ENCODE measurements at places on chromosomes 1 and 21.
A peak's percentile ranks its signal among the peaks of the same experiment; 100 is the strongest.

- DNase-seq = no peak
Measured at GRCh38 chr1:181124291-181124751, 35.8 kb downstream of the IER5 start.

GRCh38 chr1:66951513-66951912 lies 26.7 kb downstream of the MIER1 start:
- no peak for DNase-seq

DNA sequence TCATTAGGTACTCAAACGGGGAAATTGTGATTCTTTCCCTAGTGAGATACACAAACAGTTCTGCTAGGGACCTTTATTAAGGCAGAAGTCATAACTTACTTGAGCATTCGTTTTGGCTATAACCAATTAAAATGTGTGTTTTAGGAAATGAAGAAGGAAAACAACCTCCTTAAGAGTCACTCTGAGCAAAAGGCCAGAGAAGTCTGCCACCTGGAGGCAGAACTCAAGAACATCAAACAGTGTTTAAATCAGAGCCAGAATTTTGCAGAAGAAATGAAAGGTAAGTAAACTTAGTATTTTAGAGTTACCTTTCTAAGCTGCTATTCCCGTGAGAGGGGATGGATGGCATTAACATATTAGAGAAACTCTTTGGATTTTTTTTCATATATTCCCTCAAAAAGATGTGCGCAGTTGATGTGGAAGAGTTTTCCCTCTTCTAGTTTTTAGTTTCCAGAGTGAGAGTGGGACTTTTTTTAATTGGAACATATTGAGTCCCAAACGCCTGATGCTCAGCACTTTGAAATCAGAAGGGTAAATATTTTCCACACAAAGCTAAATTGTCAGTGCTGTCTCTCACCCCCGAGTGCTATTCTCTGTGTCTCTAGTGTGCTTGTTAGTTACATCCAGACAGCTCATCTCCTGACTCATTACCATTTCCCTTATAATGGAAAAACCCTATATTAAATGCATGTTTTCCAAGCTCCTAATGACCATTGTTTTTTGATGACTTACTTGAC lies 34.9 kb downstream of the CENPF start:
- DNase-seq = no peak

- DNase-seq = no peak
Measured at GRCh38 chr1:208026880-208027438, 116.0 kb upstream of the CD34 start.

GRCh38 chr1:233819042-233819441 lies 85.4 kb upstream of the SLC35F3 start:
- DNase-seq = no peak

DNA sequence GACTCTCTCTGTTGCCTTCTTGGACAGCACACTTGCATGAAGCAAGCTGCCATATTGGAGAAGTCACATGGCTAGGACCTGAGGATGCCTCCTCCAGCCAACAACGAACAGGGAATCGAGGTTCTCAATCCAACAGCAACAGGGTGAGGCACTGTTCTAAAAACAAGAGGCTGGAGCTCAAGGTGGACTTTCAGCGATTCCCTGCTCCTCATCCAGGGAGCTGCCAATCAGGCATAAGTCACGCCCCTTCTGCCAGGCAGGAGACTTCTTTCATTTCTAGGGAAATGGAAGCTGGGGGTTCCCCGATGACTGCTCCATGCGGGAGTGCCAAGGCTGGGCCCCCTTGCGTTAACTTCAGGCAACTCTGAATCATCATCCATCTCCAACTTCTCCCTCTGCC lies 22.7 kb upstream of the IFNAR1 start:
- DNase-seq = no peak

DNA sequence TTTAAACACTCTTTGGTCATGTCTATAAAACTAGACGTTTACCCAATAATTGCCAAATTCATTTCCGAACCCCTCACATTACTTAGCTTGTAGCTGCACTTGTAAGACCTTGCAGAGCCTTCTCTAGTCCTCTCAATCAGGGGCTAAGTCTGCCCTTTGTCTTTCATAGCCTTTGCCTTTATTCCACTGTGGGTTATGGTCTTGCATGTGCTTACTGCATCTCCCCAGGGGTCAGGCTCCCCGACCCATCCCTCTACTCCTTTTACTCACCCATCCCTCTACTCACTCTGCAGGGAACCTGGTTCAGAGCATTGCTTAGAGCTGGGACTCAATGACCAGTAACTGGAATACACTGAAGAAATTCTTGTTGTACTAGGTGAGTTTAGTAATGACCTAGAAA lies 235.4 kb downstream of the PCP4 start:
- DNase-seq = no peak

GRCh38 chr21:28127175-28127785 lies 865.4 kb downstream of the LTN1 start:
- DNase-seq = no peak

DNA sequence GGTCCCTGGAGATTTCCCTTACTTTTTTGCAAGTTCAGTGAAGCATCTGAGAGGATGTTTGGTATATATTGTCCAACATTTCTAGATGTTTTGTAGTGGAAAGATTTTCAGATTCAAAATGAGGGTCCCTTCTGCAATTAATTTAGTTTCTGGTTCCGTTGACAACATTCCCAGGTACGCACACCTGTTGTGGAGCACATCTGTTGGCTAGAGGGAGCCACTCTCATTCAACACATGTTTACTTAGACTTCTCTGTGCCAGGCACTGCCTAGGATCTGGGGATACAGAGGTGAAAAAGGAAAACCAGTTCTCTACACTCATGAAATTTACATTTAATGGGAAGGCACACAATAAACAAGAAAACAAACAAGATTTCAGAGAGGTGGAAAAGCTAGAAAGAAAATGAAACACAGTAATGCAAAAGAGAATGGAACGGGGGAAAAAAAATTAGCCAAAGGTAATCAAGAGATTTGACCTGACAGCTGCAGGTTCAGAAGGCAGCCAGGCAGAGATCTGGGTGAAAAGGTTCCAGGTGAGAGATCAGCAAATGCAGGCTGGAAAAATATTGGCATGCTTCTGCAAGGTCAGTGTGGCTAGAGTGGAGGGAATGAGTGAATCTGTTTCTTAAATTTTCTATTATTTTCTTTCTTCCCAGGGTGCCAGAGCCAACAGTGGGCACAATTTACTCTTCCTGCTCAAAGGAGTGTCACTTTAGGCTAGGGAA lies 48.4 kb upstream of the KAZN start:
- DNase-seq = peak; percentile 19

- DNase-seq = no peak
Measured at GRCh38 chr1:111200802-111201161, 336 bp upstream of the DENND2D start.

GRCh38 chr1:61085983-61086644 lies 3.8 kb downstream of the NFIA start:
- no peak for DNase-seq

DNA sequence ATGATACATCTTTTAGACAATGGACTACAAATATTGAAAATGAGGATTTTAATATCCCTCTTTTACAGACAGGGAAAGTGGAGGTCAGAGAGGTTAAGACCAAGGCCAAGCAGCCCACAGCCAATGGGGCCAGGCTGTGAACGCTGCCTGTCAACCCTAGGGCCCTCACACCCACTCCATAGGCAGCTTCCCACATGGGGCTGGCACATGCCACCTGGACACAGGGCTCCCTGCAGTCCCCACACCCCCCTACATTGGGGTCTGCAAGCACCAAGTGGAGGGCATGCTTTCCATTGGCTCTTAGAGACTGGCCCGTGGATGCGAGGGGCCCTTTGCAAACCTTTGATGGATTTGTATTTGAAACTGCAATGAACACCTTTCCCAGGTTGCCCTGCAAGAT lies 348.5 kb upstream of the VAMP3 start:
- no peak for DNase-seq

GRCh38 chr1:183368213-183369108 lies 49.7 kb downstream of the NMNAT2 start:
- no peak for DNase-seq

- DNase-seq = no peak
Measured at GRCh38 chr1:157551694-157552693, at the start of gene FCRL5. TSS of gene FCRL5 (minus strand) at chr1:157552515. CDS start at chr1:157552362, 153 bp downstream.

- no peak for DNase-seq
Measured at GRCh38 chr1:235289859-235290739, 37.9 kb downstream of the ARID4B start.

- no peak for DNase-seq
Measured at GRCh38 chr1:27496604-27497155, 6.7 kb upstream of the WASF2 start.

GRCh38 chr1:236893626-236894545 lies 98.8 kb downstream of the MTR start:
- DNase-seq = no peak

DNA sequence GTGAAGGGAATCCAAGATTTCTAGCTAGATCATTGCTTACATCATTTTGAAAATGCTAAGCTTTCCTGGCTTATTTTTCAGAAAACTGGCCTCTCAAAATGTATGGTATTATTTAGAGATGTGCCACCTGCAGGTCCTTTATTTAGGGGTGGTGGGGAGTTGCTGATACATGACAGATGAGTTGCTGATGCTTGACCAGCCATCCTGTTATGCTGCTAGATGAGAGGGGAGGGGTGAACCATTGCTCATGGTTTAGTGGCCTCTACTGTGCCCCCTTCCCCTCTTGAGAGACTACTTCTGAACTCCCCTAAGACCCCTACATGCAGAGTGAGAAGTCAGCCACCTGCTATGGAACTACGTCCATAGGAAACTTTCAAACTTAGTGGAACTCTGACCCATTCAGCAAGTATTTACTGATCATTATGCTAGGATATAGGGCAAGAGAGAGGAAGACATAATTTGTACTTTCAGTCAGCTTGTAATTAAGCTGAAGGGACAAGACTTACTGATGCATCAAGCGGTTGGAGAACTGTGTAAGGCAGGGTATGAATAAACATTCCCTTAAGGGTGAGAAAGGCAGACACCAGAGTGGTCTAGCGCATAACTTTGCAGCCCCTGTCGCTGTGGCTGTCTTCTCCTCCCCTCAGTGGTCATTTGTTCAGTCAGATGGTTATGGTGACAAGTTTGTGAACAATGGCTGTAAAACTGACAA lies 34.6 kb downstream of the SLAMF6 start:
- no peak for DNase-seq

DNA sequence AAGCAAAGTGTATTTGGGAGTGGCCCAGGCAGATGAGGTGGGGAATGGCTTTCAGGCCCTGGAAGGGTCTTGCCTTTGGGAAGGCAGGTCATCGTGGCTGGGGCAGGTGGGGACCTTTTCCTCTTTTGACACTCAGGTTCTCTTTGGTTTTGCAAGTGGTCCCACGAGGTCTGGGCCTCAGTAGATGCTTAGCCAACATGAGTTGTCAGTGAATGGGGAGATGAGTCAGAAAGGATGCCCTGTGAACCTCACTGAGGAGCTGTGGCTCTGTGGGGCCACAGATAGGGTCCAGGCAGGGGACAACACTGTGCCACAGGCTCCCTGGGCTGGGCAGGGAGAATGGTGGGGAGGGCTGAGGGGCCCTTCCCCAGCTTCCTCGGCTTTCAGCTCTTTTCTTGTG lies 19.0 kb downstream of the ARHGEF10L start:
- no peak for DNase-seq

DNA sequence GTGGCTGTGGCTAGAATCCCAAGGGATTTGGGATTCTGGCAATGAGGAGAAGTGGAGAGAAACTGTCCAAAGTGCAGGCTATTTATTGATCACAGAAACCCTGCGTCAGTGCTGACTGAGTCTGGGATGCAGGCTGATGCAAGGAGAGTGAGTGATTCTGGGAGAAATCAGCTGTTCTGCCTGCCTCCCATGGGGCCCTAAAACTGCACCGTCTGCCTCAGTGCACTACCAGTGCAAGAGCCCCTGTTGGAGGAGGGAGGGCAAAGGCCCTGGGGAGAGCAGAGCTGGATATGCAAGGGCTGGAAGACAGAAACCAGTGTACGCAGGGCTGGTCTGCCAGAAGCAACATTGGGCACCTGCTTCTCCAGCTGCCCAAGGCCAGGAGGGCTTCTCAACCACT lies 42.6 kb downstream of the C1orf198 start:
- no peak for DNase-seq

DNA sequence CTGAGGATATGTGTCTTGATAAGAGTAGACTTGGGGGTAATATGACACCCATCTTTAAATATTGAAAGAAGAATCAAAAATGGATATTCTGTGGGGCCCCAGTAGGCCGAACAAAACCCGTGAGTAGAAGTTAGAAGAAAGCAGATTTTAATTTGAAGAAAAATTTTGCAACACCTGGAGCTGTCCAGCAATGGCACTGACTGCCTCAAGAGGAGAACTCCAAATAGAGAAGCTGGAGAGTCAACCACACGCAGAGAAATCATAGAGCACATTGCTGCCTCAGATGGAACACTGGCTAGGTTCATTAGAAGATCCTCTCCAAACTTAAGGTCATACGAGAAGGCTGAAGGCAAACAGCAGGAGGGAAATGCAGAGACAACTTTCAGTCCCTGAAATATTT lies 6.8 kb downstream of the NHLH1 start:
- DNase-seq = no peak

DNA sequence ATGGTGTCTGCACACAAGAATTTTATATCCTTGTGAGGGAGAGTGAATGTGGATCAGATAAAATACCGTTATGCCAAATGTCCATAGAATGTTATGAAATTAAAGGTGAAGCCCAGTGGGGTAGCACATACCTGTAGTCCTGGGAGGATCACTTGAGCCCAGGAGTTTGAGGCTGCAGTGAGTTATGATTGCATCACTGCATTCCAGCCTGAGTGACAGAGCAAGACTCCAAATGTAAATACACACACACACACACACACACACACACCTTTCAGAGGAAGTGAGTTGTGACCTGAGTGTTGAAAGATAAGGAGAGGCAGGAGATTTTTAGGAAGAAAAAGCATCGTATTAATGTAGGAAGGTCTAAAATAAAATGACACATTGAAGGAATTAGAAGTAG lies 28.1 kb upstream of the ZYG11A start:
- no peak for DNase-seq

GRCh38 chr1:19209990-19210771 lies at the start of gene UBR4:
TSS of gene UBR4 (minus strand) at chr1:19210266. CDS start at chr1:19210248, 18 bp downstream.
- peak; percentile 90 for DNase-seq

DNA sequence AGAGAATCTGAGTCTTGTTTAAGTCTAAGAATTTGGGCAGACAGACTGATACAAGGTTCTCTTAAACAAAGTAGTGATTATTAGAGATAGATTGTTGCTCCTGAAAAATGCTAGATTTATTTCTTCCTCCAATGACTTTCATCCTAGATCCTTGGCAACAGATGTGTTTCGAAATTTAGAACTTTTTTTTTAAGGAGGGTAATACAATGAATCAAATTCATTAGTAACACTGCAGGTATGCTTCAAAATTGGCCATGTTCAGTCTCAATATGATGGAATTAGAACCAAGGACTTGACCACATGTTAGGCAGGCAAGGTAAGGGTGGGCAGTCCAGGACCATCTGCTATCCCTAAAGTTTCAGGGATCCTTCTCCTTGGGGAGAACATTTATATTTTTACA lies 4.5 kb upstream of the LCE1F start:
- no peak for DNase-seq

GRCh38 chr1:43267818-43268425 lies 1.9 kb upstream of the TMEM125 start:
- DNase-seq = no peak
